Kasumi-1 (cell line): ENCODE measurements at places on chromosomes 7 and 10.

GRCh38 chr10:69913606-69914382 is 112.1 kb downstream of the COL13A1 start:
- no peak for DNase-seq

DNA sequence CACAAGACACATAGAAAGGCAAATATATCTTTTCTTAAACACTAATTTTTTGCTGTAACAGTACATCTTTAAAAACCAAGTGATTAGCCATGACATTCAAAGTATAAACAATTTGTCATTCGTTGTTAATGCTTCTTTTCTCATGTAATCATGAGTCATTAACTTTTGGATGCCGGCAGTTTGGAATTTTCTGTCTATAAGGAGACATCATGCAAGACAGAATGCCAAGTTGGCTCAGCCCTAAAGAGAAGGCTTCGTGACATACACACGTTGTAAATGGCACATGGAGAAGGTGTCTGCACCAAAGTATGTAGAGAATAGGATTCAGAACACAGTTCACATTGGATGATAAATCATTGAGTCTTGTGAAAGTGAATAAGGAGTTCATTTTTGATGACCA is 35.9 kb downstream of the CCDC3 start:
- DNase-seq: no peak

DNA sequence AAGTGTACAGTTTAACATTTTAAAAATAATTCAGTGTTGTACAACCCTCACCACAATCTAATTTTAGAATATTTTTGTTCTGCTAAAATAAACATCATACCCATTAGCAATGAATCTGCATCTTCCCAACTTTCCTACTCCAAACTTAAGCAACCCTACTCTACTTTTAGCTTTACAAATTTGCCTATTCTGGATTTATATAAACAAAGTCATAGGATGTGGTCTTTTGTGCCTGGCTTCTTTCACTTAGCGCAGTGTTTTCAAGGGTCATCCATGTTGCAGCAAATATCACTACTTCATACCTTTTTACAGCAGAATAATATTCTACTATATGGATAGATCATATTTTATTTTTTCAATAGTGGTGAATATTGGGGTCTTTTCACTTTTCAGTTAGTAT is 18.9 kb downstream of the CALML3 start:
- no peak for DNase-seq

- no peak for DNase-seq
These were observed 73.2 kb downstream of the MYL10 start for GRCh38 chr7:101555921-101556275.

DNA sequence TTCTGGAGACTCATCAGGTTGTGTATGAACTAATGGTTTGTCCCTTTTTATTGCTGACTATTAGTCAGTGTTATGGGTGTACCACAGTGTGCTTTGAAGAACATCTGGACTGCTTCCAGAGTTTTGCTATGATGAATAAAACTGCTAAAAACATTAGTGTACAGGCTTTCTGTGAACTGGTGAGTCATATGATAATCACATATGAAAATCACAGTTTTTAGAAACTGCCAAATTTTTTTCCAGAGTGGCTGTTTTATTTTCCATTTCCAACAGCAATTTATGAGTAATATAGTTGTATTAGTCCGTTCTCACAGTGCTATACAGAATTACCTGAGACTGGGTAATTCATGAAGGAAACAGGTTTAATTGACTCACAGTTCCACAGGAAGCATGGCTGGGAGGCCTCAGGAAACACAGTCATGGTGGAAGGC is 281.2 kb upstream of the VSTM2A start:
- DNase-seq: no peak

- no peak for DNase-seq
These were observed 182.3 kb upstream of the CDCA7L start for GRCh38 chr7:22127835-22128527.

DNA sequence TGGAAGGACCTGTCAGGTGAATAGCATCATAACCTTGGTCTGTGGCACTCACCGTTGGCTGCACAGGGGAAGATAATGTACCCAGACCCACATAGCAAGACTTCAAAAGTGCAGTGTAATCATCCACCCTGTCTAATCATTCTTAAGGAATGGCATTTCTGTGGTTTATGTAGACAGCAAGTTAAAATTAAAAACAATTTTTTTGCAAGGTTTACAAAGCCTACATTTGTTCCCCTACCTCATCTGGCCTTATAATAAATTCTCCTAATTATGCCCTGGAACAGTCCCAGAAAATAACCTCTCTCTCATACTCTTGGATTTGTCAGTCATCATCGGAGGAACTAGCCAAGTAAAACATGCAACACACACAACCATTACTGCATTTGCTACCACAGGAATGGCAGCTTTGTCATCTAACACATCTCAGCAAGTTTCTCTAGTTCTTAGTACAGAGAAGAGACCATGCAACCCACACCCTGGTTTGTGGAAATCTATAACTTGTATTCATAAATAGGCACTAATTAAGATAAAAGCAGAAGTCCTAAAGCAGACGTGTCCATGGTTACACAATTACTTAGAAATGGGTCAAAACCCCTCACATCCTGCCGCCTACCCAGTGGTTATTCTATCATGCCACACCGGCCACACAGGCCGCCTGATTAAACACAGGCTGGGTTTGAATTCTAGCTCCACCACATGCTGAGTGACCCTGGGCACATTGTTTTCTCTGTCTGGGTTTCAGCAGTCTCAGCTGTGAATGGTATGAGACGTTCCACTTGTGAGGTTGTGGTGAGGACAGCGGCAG is 19.1 kb downstream of the ABLIM1 start:
- DNase-seq: no peak

DNA sequence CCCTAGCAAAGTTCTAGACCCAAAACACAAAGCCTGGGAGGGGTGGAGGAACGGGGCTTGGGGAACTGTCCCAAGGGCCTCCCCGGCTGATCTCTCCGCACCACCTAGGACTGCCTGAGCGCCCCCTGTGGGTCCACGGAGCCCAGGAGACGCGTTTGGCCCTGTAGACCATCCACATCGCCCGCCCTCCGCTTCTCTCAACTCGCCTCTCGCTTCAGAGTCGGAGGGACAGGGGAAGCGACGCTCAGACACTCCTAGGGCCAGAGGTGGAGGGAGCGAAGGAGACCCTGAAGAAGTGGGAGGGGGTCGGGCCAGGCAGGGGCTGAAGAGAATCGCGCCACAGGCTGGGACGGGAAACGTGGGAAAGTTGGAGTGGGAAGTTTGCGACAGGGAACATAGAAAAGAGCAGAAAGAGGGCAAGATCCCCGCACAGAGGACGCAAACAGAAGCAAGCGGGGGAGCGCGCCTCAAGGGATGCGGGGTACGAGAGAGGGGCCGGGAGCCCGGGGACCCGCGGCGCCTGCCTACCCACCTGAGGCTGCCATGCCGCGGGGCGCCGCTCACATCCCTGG is 378 bp downstream of the PIK3AP1 start:
- DNase-seq: peak; percentile 93
